AG04450 (cell line): ENCODE measurements at places on chromosomes 3 and 15.

DNA sequence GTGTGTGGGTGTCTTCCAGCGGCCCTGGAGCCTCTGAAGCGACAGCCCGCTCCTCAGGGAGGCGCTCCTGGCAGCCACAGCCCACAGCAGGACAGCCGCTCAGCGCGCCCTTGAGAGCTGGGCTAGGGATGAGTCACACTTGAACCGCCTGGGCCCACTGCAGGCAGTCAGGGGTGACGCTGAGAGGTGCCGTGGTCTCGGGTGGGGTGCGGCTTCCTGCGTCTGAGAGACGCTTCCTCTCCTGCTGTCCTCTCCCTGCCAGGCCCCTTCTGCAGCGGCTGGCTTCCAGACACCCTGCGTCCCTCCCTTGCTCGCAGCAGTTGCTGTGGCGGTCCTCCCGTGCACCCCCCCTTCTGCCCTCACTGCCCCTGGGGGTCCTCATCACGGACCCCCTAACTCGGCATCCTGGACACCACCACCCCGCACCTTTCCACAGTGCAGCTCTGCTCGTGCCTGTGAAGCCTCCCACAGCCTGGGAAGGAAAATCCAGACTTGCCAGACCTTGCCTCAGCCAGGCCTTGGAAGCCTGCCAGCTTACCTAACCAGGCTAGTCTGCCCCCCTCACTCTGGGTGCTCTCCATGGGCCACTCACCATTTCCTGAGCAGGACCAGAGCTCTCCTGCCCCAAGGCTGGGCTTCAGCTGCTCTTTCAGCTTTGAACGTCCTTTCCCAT lies 1.1 kb upstream of the SPTBN5 start:
- no peak for DNase-seq

GRCh38 chr15:70569714-70570231 lies 193.6 kb downstream of the UACA start:
- DNase-seq = no peak

GRCh38 chr15:59304034-59304795 lies 68.5 kb downstream of the MYO1E start:
- no peak for DNase-seq

- DNase-seq = no peak
Measured at GRCh38 chr3:86723433-86723832, 267.5 kb downstream of the VGLL3 start.

GRCh38 chr15:85924088-85924487 lies 129.4 kb upstream of the KLHL25 start:
- DNase-seq = no peak

DNA sequence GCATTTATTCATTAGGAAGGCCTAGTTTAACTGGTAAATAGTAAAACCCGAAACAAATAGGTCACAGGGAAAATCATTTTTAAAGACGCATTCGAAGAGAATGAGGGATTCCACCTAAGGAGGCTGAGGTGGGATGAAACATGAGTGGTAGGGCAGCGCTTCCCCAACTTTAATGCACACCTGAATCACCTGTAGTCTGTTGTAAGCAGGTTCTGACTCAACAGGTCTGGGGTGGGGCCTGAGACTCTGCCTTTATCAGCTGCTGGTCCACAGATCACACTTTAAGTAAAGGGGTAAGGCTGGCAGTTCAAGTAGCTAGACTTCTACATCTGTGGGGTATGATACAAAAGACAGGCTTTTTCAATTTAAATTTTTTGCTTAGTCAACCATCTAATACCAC lies 223.5 kb upstream of the UBE2E2 start:
- no peak for DNase-seq

DNA sequence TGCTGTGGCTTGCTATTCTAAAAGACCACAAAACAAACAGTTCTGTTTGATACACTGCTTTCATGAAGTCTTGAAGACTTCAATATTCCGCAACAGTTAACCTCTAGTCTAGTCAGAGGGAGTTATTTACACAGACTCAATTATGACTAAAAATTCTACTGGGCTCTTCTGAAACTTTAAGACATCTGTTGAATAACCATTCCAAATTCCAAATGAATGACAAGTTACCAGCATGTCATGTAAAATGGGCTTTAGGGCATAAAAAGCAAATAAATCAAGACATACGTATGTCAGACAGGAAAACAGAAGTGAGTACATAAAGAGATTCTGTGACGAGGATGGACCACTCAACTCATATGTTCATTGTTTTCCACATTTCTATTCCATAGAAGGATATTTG lies 93.9 kb downstream of the PLOD2 start:
- DNase-seq = peak; percentile 36

DNA sequence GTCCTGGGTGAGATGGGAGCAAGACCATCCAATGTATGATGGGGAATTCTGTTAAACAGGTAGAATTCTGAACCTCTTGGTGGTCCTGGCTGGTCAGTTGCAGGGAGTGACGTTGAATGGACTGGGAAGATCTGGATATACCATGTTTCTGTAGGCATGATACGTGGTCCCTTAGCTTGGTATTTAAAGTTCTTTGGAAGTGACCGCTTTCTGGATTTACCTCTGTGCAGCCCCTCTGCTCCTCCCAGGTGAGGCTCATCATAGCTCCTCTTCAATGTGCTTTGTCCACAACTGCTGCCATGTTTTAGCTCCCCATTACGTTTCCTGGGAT lies 37.2 kb downstream of the SMAD3 start:
- no peak for DNase-seq

DNA sequence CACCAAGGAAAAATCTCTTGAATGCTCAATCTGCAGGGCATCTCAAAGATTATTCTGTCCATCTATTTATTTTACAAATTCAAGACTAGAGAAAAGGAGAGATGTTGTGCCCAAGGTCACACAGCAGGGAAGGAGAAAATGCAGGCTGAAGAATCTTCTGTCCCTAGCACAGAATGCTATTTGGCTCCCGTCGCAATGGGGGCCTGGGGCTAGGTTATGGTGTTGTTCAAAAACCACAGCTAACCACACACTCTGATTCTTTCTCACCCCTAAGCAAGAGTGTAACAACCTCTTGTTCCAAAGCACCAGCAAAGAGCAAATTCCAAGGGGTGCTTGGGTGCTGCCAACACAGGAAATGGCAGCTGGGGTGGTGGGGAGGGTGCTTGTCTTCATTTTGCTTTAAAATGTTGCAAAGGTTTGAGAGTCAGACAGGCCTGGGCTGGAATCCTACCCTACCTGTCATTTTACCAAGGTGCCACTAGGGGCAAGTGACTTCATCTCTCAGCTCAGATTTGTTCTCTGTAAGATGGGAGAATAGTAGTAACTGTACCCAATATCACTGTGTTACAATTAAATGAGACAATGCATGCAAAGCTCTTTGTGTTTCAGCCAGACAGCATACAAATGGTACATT lies 112.5 kb downstream of the ADAMTS9 start:
- DNase-seq = no peak

GRCh38 chr3:159734681-159735080 lies 254.0 kb upstream of the IL12A start:
- no peak for DNase-seq

DNA sequence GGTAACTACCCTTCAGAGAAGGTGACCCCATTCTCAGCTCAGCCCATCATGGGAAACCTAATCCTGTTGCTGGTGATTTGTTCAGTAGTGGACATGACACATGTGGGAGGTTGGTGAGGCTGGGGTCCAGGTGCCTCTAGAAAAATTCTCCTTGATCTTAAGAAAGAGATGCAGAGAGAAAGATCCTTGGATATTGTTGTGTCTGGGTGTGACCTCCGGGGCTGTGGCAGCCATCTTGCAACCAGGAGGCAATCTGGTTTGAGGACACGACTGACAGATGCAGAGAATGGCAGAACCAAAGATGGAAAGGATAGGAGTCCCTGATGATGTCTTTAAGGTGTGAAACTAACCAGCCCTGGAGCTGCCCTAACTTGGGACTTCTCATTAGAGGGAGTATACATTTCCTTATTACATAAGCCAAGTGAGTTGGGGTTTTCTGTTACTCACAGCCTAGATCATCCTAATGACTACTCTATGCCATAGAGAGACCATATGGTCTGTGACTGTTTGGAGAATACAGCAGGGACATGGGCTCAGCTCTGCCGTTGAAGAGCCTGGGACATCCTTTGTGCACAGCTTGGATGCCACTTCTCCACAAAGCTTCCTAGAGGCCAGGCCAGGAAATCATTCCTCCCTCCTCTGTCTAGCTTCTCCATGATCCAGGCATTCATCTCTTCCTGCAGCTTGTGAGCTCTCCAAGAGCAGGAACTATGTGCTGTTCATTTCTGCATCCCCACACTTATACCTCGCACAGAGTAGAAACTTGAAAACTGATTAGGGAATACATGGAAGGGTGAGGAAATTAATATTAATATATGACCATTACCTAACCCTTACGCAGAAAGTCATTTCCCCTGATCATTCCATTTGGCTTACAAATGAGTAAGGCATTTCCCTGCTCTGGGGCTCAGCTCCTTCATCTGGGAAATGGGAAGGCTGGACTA lies 45.9 kb downstream of the HRH1 start:
- DNase-seq = no peak
